NCI-H748 treated with DMSO at 0.1 percent for 48 hours (cell line): ENCODE measurements at places on chromosomes 2 and 18.

DNA sequence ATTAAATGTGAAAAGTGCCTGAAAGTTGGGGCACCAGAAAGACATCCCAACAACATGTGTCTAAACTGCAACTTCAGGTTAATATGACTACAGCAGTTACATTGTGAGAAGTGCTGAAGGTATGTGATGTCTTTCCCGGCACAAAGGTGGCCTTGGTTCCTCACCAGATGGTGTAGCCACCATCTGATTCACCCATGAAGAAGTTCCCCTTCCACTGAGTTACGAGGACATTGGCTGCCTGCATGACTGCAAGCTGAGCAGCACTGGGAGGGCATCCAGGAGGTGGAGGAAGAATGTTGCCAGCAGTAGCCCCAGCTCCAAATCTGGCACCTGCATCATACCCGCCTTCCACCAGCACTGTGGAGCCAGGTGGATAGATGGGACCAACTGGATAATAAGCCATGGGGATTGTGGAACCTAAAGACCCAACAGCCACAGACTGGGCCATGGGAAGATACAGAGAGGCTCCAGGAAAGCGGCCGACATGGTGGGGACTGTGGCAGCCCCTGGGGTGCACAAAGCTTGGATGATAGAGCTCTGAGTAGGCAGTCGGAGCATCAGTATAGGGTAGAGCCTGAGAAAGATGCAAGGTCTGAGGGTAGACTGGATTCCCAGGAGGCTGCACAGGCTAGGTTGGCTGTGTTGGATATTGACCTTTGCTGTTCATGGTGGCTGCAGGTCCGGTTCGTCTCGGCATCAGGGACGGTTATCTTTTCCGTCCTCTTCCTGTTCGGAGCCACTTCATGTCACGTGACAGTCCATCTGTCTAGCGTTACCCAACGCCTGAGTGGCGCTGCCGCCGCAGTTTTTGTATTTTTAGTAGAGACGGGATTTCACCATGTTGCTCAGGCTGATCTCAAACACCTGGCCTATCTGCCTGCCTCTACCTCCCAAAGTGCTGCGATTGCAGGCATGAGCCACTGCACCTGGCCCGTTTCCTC lies 36.9 kb downstream of the SUMO1 start:
- no peak for DNase-seq

GRCh38 chr2:69386360-69386759 lies 667 bp downstream of the GFPT1 start:
- no peak for DNase-seq

DNA sequence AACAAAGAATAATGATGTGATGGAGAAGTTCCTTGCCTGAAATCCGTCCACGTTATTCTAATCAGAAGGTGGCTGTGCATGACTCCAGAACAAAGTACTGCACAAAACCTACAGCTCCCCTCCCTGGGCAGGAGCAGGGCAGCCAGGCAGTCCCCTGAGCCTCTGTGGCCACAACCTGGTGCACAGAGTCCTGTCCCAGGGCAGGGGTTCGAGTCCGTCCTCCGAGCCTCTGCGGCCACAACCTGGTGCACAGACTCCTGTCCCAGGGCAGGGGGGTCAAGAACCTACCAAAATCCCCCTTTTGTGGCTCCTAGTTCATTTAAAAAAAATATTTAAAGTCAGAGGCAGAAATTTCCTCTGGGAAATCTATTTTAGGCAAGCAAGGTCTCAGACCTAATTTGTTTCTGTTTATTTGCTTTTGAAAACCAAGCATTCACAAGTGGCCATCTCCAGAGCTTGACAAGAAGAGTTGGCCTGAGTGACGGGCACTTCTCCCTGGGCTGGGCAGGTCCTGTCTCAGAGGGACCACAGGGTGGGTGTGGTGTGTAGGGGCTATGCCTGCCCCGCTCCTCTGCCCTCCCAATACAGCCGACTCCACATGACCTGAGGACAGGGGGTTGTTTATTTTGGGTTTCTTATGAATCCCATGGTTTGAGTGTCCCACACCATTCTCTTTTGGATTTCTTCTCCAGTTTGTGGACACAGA lies 255.9 kb upstream of the PXDN start:
- no peak for DNase-seq

DNA sequence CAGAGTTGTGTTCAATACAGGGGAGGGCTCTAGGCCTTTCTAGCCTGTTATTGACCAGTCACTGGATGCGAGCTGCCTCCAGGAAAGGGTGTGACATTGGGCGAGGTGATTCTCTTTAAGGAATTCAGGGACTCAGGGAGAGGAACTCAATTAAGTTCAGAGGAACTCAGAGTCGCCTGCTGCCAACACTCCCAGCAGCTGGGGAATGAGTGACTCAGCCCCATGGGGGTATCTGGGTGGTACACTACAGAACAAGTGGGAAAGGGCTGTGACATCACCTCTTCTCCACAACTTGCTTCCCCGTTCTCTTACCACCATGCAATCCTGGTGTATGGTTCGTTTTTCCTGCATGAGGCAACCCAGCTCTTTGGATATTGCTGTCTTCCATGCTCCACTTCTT lies 50.4 kb upstream of the CYRIA start:
- no peak for DNase-seq

GRCh38 chr2:100742277-100743254 lies 77.4 kb upstream of the NPAS2 start:
- DNase-seq: no peak

DNA sequence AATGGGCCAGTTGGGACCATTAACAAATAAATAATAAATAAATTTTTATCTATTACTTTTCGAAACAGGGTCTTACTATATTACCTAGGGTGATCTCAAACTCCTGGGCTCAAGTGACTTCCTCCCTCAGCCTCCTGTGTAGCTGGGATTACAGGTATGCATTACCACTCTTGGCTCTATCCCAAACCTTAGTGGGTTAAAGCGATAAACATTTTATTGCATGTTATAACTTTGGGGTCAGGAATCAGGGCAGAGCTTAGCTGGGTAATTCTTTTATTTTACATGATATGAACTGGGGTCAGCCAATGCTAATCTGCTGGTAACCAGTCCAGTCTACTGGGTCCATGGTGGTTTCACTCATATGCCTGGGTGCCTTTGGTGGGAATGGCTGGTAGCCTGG lies 127.8 kb downstream of the MYO3B start:
- no peak for DNase-seq

GRCh38 chr2:71880846-71881610 lies 266.6 kb downstream of the CYP26B1 start:
- DNase-seq: no peak
